ENCODE measurements at places on chromosomes 1 and 21.

GRCh38 chr1:84426376-84426775 is 28.1 kb downstream of the DNASE2B start:
- no peak for DNase-seq

DNA sequence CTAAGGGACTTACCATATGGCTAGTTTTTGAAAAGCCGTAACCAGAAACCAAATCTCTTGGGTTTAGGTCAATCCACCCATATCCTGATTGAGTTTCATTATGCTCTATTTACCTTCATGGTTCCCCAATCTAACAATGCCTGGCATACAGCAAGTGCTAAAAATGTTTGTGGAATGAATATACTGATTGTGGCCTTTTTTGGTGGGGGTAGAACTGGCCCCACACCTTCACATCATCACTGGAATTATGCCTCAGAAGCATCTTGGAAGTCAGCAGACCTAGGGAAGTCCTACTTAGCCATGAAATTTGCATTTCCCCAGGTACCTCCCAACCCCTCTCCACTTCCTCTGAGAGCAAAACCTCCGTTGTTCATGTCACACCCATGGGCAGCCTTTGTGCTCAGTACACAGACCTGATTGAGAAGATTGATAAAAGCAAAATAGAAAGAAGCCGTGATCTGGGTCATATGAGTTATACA is 17.8 kb upstream of the SLAMF1 start:
- peak; percentile 73 for DNase-seq

DNA sequence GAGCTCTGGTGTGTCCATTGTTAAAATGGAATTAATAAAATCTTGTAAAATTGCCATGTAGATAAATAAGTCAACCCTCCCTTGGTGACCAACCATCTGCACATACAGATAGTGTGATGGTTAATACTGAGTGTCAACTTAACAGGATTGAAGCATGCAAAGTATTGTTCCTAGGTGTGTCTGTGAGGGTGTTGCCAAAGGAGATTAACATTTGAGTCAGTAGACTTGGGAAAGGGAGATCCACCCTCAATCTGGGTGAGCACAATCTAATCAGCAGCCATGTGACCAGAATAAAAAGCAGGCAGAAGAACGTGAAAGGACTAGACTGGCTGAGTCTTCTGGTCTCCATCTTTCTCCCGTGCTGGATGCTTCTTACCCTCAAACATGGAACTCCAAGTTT is 174.8 kb downstream of the LTN1 start:
- DNase-seq, result no peak

- DNase-seq, result peak; percentile 75
Observed at GRCh38 chr1:154327466-154328317, 2.4 kb downstream of the ATP8B2 start.

- no peak for DNase-seq
Observed at GRCh38 chr1:109704173-109704572, 7.9 kb upstream of the GSTM5 start.

- DNase-seq, result no peak
Observed at GRCh38 chr1:109969146-109969829, 15.3 kb upstream of the AHCYL1 start.

- DNase-seq, result no peak
Observed at GRCh38 chr21:15224346-15225086, 159.7 kb upstream of the NRIP1 start.

- DNase-seq, result no peak
Observed at GRCh38 chr1:48740621-48741020, 36.1 kb downstream of the BEND5 start.

DNA sequence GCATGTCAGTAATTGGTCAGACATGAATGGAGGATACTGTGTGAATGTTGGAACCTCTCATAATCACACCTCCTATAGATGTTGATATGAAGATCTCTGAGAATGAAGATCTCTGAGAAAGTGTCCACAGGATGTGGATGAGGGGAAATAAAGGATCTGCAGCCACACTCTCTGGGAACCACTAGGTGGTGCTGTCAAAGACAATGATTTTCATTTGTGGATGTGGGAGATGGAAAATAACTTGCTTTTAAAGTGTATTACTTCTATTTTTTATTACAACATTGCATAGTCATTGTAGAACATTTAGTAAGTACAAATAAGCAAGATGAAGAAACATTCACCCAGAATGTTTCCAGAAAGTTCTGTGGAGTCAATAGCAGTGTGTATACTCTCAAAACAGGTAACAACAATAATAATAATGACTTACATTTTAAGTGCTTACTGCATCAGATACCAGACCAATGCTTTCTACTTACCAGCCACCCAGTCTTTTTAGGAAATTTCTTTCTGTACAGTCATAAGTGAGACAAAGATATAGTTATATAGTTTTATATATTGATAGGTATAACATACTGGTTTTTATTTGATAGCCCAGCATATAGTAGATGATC is 128.2 kb downstream of the ATG4C start:
- no peak for DNase-seq

GRCh38 chr1:25861316-25862286 is 2.3 kb upstream of the AUNIP start:
- no peak for DNase-seq

DNA sequence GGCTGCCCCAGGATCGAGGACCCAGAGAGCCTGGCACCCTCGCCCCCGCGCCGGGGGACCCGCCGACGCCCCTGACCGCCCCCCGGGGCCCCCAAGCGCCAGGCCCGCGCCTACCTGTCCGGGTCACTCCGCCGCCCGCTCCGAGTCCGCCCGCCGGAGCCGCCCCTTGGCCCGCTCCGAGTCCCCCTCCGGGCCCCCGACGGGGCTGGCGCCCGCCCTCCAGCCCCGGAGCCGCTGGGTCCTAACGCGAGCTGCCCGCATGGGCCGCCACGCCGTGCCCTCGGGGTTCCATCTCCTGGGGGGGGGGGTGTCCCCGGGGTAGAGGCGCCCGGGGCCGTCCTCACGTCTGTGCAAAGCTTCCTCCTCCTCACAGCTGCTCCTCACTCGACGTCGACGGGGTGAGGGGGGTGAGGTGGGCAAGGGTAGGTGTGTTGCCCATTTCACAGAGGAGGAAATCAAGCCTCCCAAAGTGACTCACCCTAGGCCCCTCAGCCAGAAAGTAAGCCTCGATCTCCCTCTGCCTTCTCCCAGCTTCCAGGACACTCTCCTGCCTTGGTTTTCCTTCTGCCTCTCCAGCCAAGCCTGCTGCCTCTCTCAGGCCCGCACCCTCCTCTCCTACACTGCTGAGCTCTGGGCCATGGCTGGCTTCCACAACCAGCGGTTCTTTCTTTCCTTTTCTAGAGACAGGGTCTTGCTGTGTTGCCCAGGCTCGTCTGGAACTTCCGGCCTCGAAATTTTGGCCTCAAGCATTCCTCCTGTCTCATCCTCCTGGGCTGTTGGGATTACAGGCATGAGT is at the start of gene MFAP2:
Gene MFAP2, minus strand, starts transcription at position 148 of the 796 bp plus-strand sequence. CDS start 2,347 bp downstream, outside the sequence.
- no peak for DNase-seq

DNA sequence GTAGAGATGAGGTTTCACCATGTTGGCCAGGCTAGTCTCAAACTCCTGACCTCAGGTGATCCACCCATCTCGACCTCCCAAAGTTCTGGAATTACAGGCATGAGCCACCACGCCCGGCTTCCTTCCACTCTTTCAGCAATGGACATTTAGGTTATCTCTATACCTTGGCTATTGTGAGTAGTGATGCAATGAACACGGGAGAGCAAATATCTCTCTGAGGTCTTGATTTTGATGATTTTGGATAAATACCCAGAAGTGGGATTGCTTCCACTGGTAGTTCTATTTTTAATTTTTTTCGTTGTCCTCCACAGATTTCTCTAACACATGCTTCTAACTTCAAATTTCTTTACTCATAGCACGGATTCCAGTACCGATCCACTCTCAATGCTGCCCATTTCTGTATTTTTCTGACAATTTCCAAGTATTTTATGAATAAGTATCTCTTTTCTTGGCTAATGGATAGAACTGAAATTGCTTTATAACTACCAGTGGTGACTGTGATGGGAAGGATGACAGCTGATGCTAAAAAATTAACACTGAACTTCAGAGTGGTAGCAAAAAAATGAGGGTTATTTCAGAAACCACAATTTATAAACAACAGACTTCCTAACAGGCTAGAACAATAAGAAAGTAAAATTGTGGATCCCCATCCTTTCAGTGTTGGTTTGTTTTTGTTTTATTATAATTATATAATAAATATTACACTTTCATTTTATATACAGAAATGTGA is 327.5 kb upstream of the RUNX1 start:
- no peak for DNase-seq

DNA sequence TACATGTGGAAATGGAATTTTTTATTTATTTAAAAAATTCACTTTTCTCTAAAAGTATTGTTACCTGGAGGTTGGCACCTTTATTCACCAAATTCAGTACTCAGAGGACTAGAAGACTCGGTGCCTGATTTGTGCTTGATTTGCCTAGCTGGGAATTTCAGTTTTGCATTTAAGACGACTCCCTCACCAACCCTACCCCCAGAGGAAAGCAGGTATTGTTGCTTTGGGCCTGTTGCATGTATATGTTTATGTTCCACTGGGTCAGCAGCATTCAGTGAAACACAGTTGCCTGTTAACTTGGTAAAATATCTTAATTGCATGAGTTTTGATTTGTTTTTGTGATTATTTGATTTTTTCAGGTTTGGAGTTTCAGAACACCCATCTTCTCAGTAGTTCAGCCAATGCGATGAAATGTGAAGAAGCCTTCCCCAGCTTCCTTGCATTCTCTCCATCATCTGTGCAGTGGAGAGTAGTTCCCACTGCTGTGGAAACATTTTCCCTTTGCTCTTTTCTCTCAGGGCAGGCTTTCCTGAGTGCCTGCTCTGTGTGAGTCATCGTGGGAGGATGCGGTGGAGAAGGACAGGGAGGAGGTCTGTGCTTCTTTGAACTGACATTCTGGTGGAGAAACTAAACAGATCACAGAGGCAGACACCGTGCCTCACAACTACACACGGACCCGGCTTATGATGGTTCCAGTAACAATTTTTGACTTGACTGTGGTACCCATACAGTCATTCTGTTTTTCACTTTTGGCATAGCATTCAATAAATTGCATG is 6.4 kb downstream of the ADARB1 start:
- peak; percentile 83 for DNase-seq

GRCh38 chr1:229085291-229085690 is 185.6 kb upstream of the RAB4A start:
- no peak for DNase-seq

GRCh38 chr1:13701271-13701640 is 1.3 kb downstream of the PRDM2 start:
- no peak for DNase-seq

GRCh38 chr1:194309269-194309668 is 1122.9 kb upstream of the B3GALT2 start:
- no peak for DNase-seq

- no peak for DNase-seq
Observed at GRCh38 chr1:87806379-87807094, 477.9 kb downstream of the LMO4 start.

GRCh38 chr21:43984905-43985689 is 27.0 kb upstream of the TRAPPC10 start:
- DNase-seq, result no peak

DNA sequence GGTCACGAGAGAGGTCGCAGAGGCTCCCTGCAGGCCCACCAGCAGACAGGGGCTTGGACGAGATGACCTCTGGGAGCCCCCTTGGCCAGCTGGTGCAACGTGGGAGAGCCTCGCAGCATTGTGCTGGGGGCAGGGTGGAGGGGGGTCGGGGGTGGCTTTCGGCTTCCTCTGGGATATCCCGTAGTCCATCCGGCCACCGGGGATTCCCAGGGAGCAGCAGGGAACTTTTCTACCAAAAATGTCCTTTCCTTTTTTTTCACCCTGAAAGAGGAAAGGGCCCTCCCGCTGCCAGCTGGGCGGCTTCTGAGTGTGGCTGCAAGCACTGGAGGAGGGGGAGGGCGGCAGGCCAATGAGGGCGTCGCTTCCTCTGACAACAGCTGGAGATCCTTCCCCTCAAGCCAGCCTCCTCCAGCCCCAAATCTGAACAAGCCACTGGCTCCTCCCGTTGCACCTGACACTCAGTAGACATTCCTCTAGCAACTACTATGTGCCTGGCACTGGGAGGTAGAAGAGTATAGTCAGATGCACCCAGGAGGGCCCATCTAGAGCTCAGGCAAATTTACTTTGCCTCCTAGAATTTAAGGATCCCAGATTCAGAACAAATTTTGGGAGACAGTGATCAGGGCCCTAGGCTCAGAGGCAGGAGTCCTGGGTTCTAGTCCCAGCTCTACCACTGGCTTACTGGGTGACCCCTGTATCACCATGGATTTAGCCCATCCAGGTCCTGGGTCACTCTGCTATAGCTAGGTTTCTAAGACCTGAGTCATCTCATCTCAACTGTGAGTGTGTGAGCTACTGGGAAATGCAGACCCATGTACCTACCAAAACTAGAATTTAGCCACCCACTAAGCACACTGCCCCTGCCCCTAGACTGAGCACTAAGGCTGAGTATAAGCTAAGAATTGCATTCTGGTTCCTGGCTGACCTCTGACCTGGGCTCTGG is 2.7 kb downstream of the MOB3C start:
- peak; percentile 70 for DNase-seq

GRCh38 chr1:84361796-84362195 is 36.5 kb upstream of the DNASE2B start:
- DNase-seq, result no peak

DNA sequence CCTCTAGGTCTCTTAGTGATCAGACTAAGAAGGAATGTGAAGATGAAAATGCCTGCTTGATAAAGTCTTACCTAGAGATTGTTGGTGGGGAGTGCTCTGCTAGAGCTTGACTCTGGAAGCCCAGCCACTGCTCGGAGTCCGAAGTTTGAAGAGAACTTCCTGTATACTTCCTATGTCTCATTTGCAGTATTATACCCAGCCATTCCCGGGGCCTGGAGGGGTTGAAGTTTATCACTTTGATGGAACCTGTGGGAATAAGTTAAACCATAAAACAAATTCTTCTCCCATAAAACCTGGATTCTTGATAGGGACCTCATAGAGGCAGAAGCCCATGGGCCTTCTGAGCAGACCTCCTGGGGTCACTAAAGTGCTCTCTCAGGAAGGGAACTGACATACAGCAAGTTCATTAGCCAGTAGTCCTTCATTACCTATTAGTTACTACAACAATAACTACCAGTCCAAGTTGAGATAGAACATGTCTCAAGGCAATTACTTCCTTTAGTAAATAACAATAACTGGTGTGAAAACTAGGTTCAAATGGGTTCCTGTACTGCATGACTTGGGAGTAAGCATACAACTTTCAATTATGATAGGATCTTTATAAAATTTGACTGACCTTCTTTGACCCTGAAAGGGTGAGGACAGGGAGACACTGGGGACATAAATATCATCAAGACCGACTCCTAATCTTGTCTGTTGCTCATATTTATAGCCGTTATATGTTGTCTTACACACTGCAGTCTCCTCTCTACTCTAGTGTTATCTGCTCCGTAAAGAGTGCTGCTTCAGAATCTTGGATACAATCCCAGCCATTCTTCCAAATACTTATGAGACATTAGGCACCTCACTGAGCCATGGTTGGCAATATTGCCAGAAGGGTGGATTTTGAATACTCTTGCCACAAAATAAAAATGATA is at the start of gene OR6N1:
Gene OR6N1, minus strand, starts transcription at position 246 of the 917 bp plus-strand sequence. CDS start 5,513 bp downstream, outside the sequence.
- DNase-seq, result no peak

Data from activated effector memory CD4-positive, alpha-beta T cell treated with anti-CD3 and anti-CD28 coated beads, Interleukin-2, amount 50 U/mL, for 16 hours (primary cell).